ENCODE measurements at places on chromosomes 7 and 10. TPM values are rescaled to one million over a fixed set of nuclear protein-coding genes. Genes with fewer than 3 reads are reported as not detected.

DNA sequence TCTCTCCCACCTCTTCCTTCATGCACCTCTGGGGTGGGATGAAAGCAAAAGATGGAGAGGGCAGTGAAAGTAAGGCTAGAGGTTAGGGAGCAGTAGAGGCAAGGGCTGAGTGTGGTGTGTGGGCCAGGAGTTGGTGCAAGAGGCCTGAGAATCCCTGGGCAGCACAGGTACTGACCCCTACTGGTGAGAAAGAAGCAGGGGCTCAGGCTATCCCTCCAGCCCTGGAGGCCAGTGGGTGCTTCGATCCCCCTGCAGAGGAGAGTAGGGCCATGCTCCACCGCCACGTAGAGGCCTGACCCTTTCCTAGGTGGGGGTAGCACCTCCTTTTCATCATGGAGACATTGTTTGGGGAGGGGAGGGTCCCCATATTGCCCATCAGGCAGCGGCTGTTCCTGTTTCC is 9.8 kb downstream of the CDHR1 start:
- DNase-seq, result no peak

DNA sequence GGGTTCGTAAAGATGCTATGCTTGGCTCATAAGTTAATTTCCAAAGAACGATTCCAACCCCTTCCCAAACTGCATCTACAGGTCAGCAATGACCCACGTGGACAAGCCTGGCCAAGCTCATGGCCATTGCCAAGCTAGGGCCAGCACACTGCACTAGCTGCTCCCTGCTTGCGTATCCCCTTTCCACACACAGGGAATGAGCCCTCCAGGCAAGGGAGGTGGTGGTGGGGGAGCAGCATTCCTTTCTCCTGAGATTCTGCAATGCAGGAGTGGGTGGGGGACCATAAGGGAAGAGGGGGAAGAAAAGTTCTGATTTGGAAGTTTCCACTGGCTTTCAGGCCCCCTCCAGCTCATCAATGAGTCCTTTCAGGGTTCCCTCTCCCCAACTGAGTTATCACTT is 56.0 kb downstream of the SH3PXD2A start:
- DNase-seq, result no peak

- DNase-seq, result no peak
Observed at GRCh38 chr10:33103863-33104379, 145.9 kb upstream of the ITGB1 start.

GARIN1A gene
- total RNA-seq, result 3.4 TPM

DNA sequence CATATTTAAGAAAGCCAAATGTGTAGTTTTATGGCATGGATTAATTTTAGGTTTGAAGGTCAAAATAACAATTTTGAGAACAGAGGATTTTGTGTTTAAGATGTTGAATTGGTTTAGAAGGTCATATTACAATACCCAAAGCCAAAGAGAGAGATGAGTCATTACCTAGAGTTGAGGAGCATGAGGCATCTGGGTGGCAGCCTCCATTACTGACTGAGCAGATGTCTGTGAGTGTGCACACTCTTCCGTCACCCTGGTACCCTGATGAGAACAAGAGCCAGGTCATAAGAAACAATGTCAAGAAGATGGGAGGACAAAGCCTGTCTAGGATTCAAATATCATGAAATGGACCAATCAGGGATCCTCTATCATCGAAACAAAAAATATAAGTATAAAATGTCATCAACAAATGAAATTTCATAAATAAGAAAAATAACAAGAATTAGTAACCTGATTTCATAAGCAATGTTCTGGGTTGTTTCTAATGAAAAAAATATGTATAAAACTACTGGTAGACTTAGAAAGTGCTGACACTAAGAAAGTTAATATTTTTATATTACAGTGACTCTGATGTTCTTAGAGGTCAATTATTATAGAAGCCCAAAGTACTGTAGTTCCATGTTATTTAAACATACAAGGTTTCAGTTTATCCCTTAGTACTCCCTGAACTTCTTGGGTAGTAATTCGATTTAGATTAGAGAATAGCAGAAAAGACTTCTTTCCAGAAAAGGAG is 20.0 kb downstream of the CUBN start:
- no peak for DNase-seq

TAS2R16 gene
- not detected for total RNA-seq

JCAD gene
- total RNA-seq, result 101 TPM

Measured in lower lobe of right lung (tissue), 2 donors.